ENCODE measurements at places on chromosomes 3 and 15.
A peak's percentile ranks its signal among the peaks of the same experiment; 100 is the strongest.

GRCh38 chr15:70714015-70714414 lies 49.3 kb downstream of the UACA start:
- peak; percentile 34 for DNase-seq

- DNase-seq: peak; percentile 42
Observed at GRCh38 chr3:149736175-149736952, 15.9 kb downstream of the COMMD2 start.

DNA sequence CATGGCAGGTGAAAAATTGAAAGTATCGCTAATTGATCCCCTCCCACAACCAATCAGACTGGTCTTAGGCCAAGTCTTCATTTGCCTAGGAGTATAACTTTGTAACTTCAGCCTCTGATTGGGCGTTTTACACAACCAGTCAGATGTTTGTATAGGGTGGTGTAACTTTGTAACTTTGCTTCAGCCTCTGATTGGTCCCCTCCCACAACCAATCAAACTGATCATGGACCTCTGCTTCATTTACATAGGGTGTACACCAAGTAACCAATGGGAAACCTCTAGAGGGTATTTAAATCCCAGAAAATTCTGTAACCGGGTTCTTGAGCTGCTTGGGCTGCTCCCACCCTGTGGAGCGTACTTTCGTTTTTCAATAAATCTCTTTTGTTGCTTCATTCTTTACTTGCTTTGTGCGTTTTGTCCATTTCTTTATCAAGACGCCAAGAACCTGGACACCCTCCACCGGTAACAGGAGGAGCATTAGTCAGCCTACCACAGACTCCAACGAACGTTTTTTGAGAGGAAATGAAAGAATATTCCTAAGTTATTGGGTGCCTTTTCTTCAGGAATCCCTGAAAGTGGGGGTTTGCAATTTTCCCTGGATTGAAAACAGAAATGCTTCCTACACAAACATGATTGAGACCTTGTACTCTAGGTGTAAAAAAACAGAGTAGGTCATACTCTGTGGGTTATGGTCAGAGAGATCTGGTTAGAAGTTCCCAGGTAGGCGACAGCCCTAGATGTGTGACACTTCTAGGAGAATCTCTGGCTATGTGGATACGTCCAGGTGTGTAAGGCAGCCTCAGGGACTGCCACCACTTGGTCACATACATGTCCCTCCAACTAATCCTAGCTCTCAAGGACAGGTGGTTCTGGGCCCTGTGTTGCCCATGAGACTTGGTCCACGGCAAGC lies 5.5 kb upstream of the SACM1L start:
- DNase-seq: no peak

GRCh38 chr3:54797111-54797510 lies 130.7 kb downstream of the LRTM1 start:
- DNase-seq: no peak

GRCh38 chr3:170772175-170772574 lies 97.8 kb downstream of the RPL22L1 start:
- no peak for DNase-seq

GRCh38 chr15:36347272-36347858 lies 232.1 kb upstream of the CDIN1 start:
- no peak for DNase-seq

DNA sequence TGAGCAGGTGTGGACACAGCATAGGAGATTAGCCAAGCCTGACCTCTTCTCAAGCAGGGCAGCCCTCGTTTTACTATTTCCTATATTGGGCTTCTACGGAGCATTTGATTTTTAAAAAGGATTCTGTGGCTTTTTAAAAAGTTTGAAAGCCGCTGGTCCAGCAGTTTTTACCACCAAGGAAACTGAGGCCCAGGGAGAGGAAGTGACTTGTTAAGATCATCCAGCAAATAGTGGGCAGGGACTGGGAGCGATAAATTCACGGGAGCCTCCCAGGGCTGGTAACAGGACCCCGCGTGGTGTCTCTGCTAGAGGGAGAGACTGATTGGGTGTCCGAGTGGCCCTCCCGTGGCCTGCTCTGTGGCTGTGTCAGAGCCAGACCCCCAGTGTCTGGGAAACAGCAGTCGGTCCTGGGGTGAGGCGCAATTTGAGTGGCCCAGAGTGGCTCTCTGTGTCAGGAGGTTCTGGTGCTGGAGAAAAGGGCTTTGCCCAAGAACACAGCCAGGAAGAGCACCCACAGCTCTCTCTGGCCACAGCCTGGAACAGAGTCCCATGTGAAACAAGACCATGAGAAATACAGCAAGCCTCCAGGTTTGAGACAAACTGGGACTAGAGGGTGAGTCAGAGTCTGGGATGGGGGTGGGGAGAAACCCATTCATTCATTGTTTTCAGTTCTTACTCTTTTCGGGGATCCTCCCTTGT lies 4.2 kb downstream of the FURIN start:
- peak; percentile 80 for DNase-seq

DNA sequence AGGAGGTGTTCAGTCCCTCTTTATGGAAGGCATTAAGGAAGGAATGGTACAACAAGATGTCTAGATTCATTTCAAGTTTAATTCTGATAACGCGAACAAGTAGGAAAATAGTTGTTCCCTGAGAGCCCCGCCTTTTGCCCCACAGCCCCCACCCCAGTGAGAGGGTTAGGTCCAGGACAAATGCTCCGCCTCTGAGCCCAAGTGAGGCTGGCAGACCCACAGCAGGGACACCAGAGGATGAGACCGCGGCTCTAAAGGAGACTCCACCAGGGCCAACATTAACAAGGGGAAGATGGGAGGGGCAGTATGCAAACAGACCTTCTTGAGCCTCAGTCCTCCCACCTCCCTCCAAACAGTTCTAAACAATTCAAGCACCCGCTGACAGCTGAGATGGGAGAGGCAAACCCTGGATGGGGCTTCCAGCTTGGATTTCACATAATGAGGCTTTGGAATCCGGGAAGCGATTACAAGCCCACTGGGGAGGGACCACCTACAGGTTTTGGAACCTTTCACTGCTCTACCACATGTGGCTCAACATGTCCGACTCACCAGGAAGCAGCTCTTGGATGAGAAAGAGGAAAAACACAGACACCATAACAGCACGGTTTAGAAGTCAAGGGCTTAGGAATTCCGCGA lies 42.9 kb upstream of the IREB2 start:
- no peak for DNase-seq

GRCh38 chr3:49727924-49728361 lies 4.2 kb upstream of the GMPPB start:
- DNase-seq: no peak

DNA sequence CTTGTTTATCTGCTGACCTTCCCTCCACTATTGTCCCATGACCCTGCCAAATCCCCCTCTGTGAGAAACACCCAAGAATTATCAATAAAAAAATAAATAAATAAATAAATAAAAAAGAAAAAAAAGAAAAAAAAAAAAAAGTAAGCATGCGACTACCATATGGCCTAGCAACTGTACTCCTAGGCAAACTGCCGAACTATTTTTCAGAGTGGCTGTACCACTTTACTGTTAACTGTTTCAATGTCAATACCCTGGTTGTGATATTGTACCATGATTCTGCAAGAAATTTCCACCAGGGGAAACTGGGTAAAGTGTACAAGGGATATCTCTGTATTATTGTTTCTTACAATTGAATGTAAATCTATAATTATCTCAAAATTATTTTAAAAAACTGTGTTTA lies 41.3 kb upstream of the MAP4 start:
- DNase-seq: no peak

DNA sequence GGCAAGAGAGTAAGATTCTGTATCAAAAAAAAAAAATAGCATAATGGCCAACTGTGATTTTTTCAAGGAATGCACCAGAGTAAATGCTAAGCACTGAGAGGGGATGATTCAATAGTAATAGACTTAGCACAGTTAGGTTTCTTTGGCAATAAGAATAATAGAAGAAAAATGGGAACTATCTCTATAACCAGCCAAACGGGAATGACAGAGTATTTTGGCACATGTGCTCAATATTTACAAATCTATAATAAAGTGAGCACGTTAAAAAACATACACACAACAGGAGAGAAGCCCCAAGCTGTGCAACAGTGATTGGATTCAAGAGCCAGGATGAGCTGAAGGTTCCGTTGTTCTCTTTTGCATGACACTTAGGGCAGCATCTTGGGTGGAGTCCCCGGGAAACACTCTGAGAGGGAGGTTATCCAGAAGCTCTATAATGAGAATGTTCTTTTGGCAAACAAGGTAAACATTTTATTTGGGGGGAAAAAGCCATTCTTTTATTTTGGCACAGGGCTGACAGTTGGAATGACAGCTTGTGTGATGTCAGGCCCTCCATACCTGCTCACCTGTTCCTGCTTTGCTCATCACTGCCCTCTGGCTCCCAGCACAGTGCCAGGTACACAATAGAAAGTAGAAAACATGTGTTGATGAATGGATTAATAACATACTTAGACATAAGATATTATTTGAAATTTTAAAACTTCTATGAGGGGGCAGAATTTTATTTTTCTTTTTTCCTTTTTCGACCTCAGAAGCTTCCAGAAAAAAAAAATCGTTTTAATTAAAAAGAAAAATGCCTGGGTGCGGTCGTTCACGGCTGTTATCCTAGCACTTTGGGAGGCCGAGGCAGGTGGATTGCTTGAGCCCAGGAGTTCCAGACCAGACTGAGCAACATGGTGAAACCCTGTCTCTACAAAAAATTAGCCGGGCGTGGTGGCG lies 44.0 kb upstream of the MUC4 start:
- no peak for DNase-seq

GRCh38 chr3:45644791-45645201 lies 44.4 kb upstream of the SACM1L start:
- peak; percentile 93 for DNase-seq

DNA sequence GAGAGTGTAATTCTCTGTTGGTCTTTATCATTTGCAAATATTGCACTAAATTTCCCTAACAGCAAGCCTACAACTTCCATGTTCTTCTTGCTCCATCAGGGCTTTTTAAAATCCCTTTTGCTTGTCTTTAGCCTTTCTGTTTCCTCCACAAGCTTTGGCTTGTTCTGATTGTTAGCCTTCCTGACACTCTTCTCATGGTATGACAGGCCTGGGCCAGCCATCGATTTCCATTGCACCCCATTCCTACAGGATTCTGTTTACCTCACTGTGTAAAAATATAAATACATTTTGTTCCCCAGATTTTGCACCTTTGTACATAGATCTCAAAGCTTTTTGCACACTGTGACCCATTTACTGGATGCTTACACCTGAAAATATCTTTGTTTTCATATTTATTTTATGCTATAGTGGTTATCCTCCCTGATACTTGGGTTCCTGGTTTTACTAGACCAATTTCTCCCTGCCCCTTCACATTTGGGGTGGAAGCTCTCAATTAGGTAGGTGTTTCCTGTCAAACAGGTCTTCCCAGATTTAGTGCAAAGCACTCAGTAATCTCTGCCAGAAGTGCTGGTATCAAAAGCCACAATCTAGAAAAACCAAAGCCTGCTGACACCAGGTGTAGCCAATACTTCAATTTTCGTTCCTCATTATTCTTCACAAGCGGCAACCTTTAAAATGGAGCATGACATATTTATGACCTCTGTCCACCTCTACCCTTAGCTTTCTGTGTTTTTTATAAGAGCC lies 57.9 kb upstream of the PPP2R3A start:
- no peak for DNase-seq

DNA sequence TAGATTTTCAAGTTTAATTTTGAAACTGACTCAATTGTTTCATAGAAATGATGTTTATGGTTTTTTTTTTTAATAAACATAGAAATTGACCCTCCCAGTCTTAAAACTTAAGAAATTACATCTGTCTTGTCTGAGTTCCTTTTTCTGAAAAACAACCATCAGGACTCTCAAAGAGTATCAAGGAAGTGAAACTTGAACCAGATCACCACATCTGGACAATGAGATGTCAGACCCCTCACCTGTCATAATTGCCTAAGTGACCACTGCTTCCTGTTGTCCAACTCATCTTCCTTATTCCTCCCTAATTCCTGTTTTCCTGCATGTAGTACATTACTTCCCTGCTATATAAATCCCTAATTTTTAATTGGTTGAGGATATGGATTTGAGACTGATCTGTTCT lies 441.5 kb upstream of the ARHGEF26 start:
- no peak for DNase-seq

DNA sequence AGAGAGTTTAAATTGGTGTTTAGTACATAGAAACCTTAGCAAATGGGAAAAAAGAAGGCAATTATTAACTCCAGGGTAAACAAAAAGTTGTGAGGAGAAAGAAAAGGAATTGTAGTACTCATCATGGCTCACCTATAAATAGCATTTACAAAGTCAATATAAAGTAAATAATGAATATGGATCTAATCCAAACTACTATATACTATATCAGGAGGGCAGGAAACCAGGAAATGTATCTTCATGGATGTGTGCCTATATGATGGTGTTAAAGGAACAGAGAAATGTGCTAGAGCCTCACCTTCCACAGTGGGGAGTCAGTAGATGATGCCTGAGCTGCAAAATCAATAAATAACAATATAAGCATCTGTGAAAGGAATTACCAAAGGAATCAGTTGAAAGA lies 208.9 kb downstream of the FAM43A start:
- no peak for DNase-seq

DNA sequence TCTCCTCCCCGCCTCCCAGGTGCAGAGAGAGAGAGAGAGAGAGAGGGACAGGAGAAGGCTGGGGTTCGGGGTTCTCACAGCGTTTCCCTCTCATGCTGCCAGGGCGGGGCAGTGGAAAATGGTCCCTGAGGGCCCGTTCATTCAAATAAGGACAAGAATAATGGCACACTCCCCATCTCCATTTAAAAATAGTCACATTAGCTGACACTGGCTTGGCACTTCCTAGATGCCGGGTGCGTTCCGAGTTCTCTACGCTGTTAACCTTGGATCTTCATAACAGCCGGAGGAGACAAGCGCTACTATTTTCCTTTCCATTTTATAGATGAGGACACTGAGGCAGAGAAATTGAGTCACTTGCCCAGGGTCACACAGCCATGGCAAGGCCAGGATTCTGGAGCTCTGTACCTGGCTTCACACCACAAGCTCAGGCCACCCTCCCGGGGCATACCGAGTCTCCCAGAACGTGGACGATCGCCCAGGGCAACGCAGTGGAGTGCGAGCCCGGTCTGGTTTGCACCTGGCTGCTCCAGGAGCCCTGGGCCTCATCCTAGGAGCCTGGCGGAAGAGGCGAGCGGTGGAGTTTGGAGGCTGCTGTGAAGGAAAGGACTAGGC lies 608 bp upstream of the SLC6A6 start:
- no peak for DNase-seq

All from IMR-90 (cell line).